Skeletal muscle cell (primary cell): ENCODE measurements at places on chromosomes 1 and 21.

- peak; percentile 85 for DNase-seq
Observed at GRCh38 chr1:115189814-115190539, 100.7 kb upstream of the TSPAN2 start.

- no peak for DNase-seq
Observed at GRCh38 chr21:21051109-21052055, 53.2 kb downstream of the NCAM2 start.

DNA sequence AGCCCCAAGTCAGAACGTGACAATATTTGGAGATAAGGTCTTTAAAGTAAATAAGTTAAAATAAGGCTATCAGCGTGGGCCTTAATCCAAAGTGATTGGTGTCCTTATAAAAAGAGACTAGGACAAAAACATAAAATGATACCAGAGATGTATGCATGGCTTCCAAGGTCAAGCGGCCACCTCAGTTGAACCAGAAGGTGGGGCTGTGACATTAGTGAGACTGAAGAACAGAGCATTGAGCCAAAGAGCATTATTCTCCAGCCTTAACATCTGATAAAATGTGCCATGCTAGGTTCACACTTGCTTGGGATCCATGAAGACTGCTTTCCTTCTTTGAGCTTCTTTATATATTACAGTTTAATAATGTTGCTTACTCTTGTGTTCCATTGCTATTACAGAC lies 554.6 kb downstream of the PLA2G4A start:
- no peak for DNase-seq

GRCh38 chr21:45048026-45048698 lies 26.2 kb upstream of the ADARB1 start:
- DNase-seq = no peak

- no peak for DNase-seq
Observed at GRCh38 chr1:56135864-56136147, 443.6 kb downstream of the PLPP3 start.

GRCh38 chr1:106517224-106517623 lies 539.2 kb upstream of the PRMT6 start:
- no peak for DNase-seq

DNA sequence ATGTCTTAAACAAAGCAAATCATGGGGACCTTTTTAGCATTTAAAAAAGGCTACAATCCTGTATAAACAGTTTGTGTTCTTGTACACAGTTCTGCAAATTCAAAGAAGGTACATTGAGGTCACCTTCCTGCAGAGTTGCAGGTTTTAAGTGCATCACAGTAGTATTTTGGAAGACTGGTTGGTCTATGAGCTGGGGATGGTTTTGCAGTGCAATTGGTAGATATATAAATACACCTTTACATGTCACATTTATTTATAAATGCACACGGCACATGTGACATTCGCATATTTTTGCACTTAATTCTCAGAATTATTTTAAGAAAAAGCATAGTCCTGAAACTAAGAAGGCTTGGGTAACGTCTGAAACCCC lies 599 bp upstream of the ITPKB start:
- DNase-seq = no peak

- DNase-seq = no peak
Observed at GRCh38 chr1:225851805-225852204, 30.4 kb downstream of the TMEM63A start.

DNA sequence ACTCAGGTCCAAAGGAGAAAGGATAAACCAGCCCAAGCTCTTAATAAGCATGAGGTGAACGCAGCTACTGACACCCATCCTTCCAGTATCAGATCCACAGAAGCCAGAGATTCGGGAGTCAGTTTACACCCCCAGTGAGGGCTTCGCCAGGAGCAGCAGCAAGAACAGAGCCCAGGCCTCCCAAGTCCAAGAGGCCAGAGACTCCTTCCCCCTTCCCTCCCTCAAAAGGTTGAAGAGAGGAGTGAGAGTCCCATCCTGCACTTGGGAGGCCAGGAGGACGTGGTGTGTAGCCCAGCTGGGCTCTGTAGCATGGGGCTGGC lies 72.8 kb downstream of the MRPL37 start:
- DNase-seq = no peak

- DNase-seq = no peak
Observed at GRCh38 chr1:10836726-10837125, 40.3 kb upstream of the CASZ1 start.

DNA sequence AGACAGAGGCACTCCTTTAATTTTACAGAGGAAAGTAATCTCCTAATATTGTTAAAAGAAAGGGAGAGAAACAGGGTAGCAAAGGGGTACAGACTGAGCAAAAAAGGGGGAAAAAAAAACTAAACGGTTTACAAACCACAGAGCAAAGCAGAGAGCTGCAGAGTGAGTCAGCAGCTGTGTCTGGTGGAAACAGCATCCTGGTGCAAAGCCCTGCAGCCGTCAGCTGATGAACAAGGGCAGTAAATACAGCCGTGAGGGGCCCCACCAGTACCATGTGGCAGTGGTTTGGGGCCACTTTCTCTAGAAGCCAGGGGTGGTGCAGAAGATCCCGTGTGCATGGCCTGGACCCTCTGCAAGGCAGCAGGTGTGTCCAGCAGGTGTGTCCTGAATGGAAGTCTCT lies 111.3 kb downstream of the ERG start:
- DNase-seq = no peak

DNA sequence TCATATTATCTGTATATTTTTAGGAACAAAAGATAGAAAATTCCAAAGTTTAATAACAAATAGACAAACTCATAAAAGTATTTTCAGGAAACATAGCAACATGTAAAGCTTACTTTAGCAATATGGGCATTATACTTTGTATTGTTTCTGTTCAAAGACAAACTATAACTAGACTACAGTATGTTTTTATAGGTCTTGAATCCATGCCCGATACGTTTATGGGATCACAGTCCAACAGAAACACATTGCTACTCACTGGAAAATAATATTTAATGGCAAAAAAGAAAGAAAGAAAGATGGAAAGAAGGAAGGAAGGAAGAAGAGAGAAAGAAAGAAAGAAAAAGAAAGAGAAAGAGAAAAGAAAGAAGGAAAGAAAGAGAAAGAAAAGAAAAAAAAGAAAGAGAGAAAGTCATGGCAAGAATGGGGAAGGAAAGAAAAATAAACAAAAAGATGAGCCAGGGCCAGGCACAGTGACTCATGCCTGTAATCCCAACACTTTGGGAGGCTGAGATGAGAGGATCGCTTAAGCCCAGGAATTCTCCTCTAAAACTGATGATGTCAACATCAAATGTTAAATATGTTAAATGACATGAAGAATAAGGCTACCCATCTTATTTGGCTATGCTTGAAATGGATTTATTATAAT lies 32.7 kb downstream of the TM2D1 start:
- no peak for DNase-seq

DNA sequence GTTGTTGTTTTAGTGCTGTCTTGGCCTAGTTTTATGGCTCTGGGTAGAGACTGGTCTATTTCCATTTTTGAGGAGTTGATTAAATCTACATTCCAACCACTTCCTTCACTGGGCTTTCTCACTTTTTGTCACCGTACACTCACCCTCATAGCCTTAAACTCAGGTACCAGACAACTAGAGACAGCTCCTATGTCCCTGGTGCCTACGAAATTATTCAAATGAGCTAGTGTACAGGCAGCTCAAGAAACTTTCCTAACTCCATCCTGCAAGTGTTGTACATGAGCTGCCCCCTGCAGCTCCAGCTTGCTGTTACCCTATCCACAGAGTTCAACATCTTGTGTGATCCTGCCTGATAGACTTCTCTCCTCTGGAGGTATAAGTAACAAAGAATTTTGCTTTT lies 704.8 kb upstream of the RGS18 start:
- DNase-seq = no peak

DNA sequence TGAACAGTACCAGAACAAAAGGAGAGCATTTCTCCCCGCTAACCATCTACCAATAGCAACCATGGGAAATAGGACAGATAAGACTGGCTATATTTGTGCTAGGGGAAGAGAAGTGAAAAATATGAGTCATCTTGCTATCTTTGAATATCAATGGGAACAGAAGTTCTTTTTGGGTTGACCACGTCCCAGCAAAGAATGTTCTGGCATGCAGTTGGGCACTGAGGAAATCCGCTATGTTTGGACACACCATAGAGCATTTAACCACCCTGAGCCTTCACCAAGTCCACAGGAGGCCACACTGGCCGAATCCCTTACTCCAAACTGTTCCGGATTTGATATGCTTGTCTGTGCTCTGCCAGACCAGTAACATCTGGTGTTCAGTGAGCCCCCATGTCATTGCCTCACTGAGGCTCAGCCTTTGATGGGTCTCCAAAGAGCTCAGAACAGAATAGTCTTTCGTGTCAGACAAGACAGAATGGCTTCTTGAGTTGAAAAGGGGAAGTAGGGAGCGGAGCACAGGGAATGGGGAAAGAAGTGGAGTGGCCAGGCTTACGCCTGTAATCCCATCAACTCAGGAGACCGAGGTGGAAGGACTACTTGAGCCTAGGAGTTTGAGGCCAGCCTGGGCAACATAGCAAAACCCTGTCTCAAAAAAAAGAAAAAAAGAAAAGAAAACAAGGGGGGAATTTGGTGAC lies 81.4 kb downstream of the SMYD2 start:
- DNase-seq = no peak

GRCh38 chr1:65083263-65083896 lies 64.6 kb upstream of the AK4 start:
- no peak for DNase-seq

- DNase-seq = no peak
Observed at GRCh38 chr1:71766748-71767147, 515.6 kb downstream of the NEGR1 start.

DNA sequence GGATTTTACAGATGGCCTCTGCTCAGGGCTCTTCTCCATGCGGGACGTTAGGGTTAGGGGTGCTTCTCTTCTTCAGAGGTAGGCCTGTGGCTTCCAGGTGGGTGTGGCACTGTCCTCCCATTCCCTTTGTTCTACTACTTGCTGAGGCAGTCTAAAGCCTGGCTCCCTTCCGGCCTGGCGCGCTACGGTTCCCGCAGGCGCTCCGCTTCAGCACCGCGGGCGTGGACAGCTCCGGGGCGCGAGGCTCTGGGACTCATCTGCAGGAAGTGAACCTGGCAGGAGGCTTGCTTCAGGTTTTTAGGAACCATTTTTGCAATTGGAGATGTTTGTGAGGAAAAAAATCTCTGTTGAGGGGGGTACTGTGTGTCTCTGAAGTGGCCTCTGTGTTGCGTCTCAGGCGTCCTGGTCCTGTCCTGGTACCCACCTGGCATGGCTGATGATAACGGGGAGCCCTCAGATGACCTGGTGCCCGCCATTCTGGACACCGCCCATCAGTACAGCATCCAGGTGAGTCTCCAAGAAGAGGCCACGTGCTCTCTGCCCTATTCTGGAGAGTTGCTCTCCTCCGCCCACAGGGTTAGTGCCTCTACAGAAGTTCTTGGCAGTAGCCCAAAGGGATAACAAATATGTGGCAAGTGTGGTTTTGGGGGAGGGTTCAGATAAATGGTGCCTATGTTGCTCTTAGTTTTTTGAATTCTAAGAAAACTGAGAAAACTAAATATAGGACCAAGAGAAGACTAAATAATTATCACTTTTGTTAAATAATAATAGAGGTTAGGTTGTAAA lies 1.9 kb downstream of the MANEAL start:
- DNase-seq = no peak

DNA sequence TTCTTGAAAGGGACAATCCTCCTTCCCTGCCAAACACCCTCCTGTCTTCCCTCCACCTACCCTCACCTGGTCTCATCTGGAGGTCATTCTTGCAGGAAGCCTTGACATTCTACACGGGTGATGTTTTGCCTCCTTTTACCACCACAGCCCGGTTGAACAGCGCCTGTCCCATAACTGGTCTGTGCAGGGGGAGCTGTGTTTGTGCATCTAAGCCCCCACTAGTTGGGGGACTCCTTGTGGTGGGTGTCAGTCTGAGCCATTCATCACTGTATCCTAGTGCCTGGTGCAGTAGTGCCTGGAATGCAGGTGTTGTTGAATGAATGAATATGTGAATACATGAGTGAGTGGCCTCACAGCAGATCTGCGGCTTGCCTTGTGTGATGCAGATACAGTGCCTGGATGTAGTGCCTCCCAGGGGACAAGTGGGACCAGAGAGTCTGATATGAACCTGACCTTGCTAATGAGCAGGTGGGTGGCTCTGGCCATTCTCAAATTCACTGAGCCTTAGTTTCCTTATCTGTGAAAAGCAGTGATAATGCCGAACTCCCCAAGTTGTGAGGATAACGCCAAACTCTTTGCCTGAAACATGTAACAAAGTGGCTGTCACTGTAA lies 79.8 kb downstream of the OMA1 start:
- no peak for DNase-seq

DNA sequence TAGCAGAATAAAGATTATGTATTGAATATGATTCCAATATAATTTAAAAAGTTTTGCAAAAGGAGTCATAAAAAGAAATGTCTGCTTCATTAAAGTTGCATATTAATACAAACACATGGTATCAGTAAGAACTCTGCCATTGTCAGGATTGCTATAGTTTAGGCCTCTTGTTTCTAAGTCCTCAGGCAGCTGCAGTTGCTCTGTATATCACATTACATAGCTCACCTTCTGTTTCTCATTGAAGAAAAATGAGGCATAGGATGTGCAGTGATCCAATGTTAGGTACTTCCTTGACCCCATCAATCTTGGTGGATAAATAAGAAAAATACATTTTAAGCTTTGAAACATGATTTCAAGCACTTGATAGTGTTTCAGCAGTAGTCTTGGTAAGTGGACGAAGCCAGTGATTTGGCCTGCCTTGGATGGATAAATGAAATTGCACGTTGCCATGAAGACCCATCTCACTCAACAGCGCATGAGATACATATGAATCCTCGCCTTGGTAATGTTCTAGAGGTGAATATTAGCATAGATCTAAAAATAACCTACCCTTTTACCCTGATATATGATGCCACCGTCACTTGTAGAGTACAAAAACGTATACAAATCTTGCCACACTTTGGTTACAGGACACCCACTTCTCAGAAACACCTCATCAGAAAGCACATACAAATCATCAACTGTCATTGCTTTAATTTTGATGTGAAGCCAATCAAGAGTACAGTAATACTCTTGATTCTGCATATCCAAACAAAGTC lies 25.3 kb downstream of the ZFYVE9 start:
- DNase-seq = no peak

DNA sequence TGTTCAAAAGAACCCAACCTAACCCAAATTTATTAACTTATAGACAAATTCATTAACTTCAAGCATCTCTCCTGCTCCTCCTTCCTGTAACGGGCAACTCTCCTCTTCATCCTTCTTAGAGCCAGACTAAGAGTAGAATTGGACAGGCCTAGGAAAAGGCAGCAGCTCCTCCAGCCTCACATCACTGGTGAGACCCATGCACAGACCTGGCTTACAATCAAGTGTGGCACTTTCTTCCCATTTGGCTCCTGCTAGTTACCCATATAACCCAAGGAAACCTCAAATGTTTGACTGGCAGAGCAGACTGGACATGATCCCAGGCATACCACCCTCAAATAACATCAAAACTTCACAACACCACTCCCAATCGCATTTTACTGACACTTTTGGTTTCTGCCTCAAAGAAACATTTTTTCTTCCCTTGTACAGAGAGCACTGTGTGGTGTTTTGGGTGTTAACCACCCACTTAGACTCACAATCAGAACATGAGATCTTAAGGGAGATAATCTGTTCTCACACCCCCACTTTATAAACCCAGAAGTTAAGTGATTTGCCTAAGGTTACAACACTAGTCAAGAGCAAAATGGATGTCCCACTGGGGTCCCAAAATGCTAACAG lies 101.4 kb downstream of the SIPA1L2 start:
- DNase-seq = no peak
